ENCODE measurements at places on chromosomes 13 and 19.

- peak; percentile 85 for DNase-seq
Observed at GRCh38 chr19:480016-480855, 16.1 kb upstream of the MADCAM1 start.

GRCh38 chr13:106523576-106523975 is 11.9 kb downstream of the EFNB2 start:
- no peak for DNase-seq

DNA sequence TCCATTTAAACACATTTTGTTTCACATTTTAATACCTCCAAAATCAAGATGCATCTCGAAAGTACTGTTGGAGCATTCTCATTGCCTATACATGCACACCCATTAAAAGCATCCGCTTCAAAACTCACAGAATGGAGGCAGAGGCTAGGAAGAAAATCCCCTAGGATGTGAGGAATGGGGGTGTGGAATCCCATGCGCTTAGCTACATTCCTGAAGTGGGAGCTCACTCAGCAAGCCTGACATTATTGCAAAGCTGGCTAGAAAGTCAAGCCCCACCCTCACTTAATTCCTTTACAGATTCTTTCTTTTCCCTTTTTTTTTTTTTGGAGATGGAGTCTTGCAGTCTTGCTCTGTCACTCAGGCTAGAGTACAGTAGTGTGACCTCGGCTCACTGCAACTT is 4.6 kb upstream of the FAM32A start:
- peak; percentile 76 for DNase-seq

- no peak for DNase-seq
Observed at GRCh38 chr13:85411591-85411990, 387.6 kb downstream of the SLITRK6 start.

GRCh38 chr19:21322528-21322927 is 6.7 kb downstream of the ZNF708 start:
- DNase-seq: no peak

GRCh38 chr13:22024381-22024994 is 353.6 kb downstream of the FGF9 start:
- DNase-seq: no peak

DNA sequence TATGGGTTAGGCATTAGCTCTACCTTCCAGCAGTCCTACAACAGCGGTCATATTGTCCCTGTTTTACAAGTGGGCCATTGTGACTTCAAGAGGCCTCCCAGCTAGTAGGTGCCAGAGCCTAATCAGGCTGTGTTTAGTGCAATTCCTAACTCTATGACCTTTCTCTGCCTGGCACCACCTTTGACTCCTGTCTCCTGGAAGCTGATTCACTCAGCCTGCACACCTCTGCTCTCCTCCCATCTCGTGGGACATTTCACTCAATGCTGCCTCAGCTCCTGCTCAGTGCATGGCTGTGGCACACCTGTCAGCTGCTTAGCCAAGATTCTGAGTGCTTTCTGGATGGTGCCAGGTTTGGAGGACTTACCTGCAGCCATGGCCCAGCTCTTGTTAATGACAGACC is 9.5 kb upstream of the GJB6 start:
- DNase-seq: no peak

All from islet precursor cell (in vitro differentiated cells).